Spinal cord (tissue), 10 donors: ENCODE measurements at places on chromosomes 4 and X. TPM values are rescaled to one million over a fixed set of nuclear protein-coding genes. Genes with fewer than 3 reads are reported as not detected.

TMEM154 gene
- polyA plus RNA-seq: 0.56 TPM

COL25A1 gene
- 12.1 TPM for polyA plus RNA-seq

PF4V1 gene
- polyA plus RNA-seq: not detected

AADAT gene
- polyA plus RNA-seq: 34.6 TPM

RHOXF2B gene
- polyA plus RNA-seq: 0.14 TPM

RBMXL3 gene
- polyA plus RNA-seq: not detected

DIPK2B gene
- 12.3 TPM for polyA plus RNA-seq

PCDH19 gene
- 60.0 TPM for polyA plus RNA-seq

GLOD5 gene
- not detected for polyA plus RNA-seq

FGF13 gene
- 194 TPM for polyA plus RNA-seq

IL13RA2 gene
- 1.1 TPM for polyA plus RNA-seq

BEX4 gene
- polyA plus RNA-seq: 251 TPM

DKK2 gene
- polyA plus RNA-seq: 5.7 TPM

TRIM75 gene
- polyA plus RNA-seq: not detected

XAGE1B gene
- not detected for polyA plus RNA-seq

VGLL1 gene
- not detected for polyA plus RNA-seq

UGT2B17 gene
- polyA plus RNA-seq: not detected

GABRG1 gene
- 14.8 TPM for polyA plus RNA-seq

STPG2 gene
- 0.29 TPM for polyA plus RNA-seq

COX7B2 gene
- polyA plus RNA-seq: not detected

PCSK1N gene
- 481 TPM for polyA plus RNA-seq

EIF2S3 gene
- polyA plus RNA-seq: 86.1 TPM

TAF1 gene
- 26.3 TPM for polyA plus RNA-seq

ARMCX4 gene
- 26.1 TPM for polyA plus RNA-seq

MAGEE2 gene
- 3.5 TPM for polyA plus RNA-seq

EMD gene
- polyA plus RNA-seq: 88.1 TPM

IL2 gene
- not detected for polyA plus RNA-seq

TMPRSS11D gene
- not detected for polyA plus RNA-seq
